ENCODE measurements at places on chromosomes 7 and 10. TPM values are rescaled to one million over a fixed set of nuclear protein-coding genes. Genes with fewer than 3 reads are reported as not detected.

DNA sequence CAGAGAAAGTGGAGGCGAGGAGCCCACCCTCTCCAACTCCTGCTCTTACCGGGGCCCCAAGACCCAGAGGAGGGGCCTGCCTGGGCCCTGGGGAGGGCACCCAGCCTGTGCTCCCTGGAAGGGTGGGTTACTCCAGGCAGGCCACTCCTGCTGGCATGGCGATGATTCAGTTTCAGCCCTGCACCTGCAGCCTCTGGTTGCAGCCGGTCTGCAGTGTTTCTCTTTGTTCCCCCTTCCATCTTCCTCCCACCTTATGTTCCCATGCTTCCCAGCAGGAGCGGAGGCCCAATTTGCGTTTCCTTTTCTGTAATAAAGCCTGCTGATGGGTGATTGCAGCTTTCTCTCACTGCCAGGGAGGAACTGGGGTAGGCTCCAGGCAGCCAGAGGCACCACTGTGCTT is 53.2 kb upstream of the FAM20C start:
- DNase-seq = no peak

DNA sequence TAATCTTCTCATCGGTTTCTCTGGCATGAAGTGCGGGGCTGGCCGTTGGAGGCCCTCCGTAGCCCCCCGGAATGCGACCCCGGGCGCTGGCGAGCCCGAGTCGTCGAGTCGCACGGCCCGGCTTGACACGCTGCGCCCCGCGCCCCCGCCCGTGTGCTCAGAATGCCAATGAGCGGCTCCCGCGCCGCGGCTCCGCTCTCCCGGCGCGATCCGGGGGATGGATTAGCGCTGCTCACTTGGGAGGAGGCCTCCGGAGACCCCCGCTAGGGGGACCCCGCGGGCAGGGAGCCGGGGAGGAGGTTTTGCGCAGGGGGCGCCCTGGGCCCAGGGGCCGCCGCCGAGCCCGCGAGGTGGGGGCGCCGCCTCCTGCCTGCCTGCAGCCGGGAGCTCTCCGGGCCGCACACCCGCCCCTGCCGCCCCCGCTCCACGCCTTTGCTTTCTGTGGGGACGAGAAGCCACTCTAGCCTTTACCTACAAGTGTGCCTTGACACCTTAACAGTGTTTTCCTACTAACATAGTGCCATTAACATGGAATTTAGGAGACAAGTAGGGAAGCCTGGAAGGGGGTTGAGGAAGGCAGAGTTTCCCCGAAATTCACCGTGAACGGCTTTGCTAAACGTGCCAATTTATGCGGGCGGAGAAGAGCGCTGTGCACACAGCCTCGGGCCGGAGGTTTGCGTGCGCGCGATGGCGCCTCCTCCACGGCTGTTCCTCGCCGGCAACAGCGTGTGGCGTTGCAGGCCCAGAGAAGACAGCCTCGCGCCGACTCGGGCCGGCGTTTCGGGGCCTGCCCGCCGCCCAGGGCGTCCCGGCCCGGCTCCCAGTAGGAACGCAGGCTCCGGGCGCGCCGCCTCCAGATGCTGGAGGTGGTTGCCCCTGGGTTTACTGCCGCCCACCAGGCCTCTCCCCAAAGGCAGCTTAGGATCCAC is 7.1 kb downstream of the SHH start:
- no peak for DNase-seq

- no peak for DNase-seq
Observed at GRCh38 chr7:129569811-129570215, 41.7 kb upstream of the NRF1 start.

GRCh38 chr10:133401500-133401899 is 7.5 kb downstream of the MTG1 start:
- DNase-seq = peak; percentile 70

The GIMAP2 gene
- 4.3 TPM for total RNA-seq

The C7orf57 gene
- total RNA-seq = not detected

DNA sequence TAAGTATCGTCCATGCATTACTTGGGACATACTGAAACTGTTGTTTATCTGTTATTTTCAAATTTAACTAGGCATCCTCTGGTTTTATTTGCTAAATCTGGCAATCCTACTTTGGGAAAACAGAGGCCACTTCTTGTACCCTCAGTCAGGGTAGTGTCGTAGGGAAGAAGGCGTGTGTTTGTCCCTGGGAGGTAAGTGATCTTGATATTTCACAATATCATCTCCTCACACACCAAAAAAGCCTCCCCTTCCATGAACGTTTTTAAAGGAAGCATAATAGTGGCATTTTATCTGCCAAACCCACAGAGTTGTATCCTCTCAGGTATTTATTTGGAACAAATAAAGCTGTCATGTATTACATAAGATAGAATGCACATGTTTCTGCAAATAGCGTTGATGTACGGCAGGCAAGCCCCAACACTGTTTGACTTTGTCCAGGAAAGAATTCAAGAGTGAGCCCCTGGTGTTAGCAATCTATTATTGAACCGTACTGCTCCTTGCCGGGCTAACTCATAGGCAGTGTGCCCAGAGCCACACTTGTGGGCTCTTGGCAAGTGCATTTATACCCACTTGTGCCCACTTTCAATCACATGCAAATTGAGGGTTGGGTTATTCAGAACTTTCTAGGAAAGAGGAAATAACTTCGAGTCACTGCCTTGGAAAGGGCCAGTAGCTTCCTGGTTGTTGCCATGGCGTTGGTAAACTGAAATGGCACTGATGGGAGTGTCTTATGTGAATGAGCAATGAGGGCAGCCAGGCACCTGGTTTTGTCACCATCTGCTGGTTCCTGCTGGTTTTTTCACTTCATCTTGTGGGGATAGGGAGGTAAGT is 266.0 kb downstream of the USP6NL start:
- no peak for DNase-seq

The ZNF438 gene
- 7.7 TPM for total RNA-seq

DNA sequence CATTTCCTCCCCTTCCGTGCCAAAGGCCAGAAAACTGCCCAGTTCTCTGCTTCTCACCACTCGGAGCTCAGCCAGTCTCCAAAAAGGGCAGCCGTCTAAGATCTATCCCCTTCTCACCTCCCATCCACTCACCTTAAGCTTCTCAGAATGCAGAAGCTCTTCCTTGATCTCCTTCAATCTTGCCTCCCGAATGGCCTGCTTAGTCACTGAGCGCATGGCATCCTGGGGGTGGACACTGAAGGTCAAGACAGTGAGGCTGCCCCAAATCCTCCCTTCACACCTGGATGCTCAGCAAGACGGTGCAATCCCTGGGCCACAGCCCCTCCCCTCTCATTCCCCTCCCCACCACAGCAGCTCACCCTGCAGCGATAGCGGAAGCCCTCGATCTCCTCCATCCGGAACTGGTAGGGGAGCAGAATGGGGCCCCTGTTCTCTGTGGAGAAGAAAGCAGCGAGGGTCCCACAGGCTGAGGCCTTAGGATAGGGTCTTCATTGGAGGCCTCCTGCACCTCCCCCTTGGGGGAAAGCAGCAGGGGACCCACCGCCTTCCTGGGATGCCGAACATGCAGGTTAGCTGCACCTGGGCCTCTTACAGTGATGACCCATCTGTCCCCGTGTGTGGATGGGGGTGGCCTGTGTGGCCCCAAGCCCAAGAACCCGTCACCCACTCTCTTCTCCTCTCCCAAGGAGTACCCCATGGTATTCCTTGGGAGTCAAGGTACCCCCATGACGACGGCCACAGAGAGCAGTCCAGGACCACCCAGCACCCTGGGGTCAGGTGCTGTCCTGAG is 4.7 kb downstream of the DDX56 start:
- DNase-seq = no peak

DNA sequence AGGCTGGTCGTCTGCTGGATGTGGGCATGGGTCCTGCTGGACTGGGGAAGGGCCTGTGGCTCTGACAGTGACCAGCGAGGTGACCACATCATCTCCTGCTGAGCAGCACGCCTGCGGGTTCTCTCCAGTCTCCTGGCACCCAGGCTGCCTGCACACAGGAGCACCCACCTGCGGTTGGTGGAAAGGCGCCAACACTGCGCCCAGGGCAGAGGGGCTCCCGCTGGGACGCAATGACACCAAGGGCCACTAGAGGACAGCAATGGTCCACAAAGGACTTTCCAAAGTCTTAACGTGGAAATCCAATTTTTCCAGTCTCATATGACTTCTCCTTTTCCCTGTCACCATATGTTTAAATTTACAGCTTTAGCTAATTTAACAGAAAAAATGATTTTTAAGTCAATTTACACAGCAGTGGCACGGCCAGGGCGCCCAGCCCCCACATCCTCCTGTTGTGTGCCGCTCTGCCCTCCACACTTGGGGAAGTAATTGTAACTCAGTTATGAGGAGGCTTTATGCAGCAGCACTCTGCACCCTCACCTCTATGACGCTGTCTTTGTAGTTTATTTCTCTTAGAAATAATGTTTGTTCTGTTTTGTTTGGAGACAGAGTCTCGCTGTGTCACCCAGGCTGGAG is 38.1 kb downstream of the CFAP46 start:
- no peak for DNase-seq

DNA sequence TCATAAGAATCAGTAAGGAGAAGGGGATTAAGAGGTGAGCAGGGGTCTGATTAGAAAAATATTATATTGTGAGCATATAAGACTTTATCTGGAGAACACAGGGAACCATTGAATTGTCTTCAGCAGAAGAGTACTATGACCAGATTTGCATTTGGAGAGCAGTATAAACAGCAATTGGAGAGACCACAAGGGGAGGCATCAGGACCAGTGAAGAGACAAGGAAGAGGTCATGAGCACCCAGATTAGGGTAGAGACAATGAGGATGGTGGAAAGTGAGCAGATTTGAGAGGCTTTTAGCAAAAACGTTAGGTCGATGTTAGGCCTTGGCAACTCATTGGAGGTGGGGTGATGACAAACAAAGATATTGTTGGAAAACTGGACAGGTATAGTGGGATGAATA is 13.0 kb upstream of the SMIM30 start:
- no peak for DNase-seq

GRCh38 chr10:95789902-95790301 is 33.9 kb downstream of the ENTPD1 start:
- DNase-seq = no peak

DNA sequence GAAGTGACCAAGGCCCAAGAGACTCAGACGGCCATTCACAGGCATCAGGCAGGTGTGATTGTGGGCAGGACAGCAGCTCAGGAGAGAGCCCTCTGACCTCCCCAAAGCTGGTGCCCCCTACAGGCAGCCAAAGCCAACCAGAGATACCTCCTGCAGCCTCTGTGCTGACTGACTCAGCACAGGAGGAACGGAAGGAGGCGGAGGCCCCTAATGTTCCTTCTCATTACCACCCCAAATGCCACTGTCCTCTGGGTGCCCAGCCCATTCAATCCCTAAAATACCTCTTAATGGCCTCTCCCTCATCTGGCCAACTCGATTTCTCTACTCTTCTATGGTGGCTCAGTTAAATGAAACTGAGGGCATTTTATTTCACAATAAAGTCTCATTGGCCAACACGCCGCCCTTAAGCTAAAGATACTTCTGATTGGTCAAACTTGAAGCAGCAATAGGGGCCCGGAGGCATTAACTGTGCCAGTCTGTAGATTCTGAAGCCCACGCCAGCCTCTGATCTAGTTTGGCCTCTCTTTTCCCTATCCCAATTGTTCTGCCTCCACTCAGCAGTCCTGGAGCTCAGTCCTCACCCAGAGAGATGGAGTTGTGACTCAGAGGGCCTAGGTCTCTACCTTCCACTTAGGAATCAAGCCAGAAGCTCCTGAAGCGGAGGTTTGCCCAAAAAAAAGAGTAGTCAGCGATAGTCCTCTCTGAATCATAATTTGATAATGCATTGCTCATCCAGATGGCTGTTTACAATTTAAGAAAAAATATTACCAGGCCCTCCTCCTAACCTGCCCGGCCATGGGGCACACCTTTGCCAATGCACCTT is 1.2 kb downstream of the CYREN start:
- DNase-seq = no peak

DNA sequence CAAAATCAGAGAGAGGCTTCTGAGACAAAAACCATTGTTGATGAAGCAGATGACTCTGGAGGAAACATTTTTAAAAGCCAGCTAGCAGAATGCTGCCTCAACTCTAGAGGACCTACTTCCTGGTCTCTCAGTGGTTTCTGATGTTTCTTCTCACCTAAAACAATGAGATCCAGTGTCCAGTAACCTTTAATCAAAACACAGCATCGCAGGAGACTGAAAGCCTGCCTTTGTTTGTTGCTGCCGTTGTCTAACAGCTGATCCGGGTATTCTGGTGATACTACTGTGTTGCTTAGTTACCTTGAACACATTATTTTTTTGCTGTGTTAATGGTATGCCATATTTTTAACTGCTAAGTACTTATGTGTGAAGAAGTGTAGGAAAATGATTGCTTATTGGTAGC is 70.9 kb downstream of the WIPF3 start:
- DNase-seq = no peak

The OGA gene
- total RNA-seq = 111 TPM

GRCh38 chr7:29113384-29114102 is 32.8 kb downstream of the CPVL start:
- DNase-seq = peak; percentile 56

- no peak for DNase-seq
Observed at GRCh38 chr10:26857991-26858706, 2.6 kb downstream of the ABI1 start.

GRCh38 chr10:46999217-46999616 is 88.0 kb downstream of the PTPN20 start:
- no peak for DNase-seq

DNA sequence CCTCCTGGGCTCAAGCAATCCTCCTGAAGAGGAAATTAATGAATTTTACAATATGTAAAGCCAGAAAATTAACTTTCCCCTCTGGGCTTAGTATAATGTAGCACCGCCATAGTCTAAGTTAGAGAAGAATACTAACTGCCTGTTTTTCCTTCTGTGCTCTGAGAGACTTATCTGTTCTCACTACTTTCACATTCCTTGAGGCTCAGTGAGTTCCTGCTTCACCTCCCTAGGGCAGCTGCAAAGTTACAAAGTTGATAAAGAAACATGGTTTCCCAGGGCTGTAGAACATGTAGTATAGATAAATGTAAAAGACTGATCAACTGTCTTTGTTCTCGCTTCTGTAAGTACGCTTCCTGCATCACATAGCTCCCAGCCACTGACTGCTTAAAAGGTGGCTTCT is 16.0 kb upstream of the OLAH start:
- no peak for DNase-seq

GRCh38 chr10:43689618-43689954 is 40.9 kb upstream of the ZNF32 start:
- DNase-seq = peak; percentile 38

GRCh38 chr10:13922586-13922985 is 335.8 kb downstream of the PRPF18 start:
- no peak for DNase-seq
